ENCODE measurements at places on chromosomes 2 and 18. TPM values are rescaled to one million over a fixed set of nuclear protein-coding genes. Genes with fewer than 3 reads are reported as not detected.

DNA sequence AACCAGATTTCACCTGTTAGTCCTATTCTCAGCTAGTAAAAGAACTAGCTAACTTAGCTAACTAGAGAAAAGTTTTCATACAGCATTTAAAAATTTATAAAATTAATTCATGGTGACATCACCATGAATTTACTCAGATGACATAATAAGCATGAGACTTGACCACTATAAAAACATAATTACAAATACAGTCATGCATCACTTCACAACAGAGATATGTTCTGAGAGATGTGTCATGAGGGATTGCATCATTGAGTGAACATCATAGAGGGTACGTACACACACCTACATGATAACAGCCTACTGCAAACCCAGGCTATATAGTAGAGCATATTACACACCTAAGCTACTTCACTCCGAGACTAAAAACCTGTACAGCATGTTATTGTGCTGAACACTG, 481.3 kb upstream of the CHAC2 start:
- H3K27ac ChIP-seq: no peak overlapping the region
- H3K4me3 ChIP-seq: no peak overlapping the region
- no peaks in the 10 kb centered on the region for H3K4me1 ChIP-seq
- peak; percentile 45 for DNase-seq
- no peaks in the 10 kb centered on the region for H3K27me3 ChIP-seq

The CGREF1 gene
- 0.28 TPM for total RNA-seq

GRCh38 chr2:189657867-189658266, 3.4 kb upstream of the ASNSD1 start:
- no peaks in the 10 kb centered on the region for H3K36me3 ChIP-seq
- no peaks in the 10 kb centered on the region for H3K27me3 ChIP-seq
- H3K27ac ChIP-seq: no peak overlapping the region
- no peak overlapping the region for H3K4me3 ChIP-seq
- DNase-seq: peak; percentile 74

DNA sequence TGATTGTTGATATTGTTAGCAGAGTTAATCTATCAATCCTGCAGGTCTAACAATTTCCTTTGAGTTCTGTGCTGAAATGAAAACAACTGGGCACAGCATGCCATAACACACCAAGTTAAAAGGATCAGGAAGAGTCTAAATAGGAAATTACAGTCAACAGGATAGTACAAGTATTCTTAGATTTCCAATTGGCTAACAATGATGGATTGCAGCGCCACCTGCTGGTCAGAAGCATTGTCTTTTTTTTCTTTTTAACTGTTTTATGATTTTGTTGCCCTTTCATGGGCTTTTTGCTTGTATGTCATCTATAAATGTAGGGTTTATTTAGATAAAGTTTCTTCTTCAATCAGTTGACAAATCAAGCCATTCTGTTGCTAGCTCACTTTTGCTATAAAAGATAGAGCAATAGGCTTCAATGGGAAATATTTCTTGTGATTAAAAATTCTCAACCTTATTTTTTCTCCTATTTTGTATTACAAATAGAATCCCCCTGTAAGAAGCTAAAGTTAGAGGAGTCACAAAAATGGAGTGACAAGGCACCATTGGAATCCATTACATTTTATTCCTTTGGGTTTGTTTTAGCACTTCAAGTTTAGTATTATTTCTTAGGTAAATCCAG, 40.8 kb upstream of the RPRM start:
- H3K4me1 ChIP-seq: no peaks in the 10 kb centered on the region
- H3K27ac ChIP-seq: no peak overlapping the region
- DNase-seq: peak; percentile 39
- H3K4me3 ChIP-seq: no peak overlapping the region
- H3K27me3 ChIP-seq: no peaks in the 10 kb centered on the region

DNA sequence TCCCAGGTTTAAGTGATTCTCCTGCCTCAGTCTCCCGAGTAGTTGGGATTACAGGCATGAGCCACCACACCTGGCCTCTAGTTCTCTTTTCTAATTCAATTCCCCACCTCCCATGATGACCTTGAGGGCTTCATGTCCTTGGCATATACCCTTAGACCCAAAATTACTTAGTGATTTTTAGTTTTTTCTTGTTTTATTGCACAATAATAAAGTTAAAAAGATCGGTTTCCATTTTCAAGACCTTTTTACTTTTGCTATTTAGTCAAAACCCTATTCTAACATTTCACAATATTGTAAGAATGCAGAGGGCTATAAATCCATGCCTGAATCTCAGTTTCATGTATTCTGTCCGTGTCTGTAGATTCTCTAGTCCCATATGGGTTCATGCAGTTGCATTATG, 354.6 kb upstream of the FANCL start:
- no peaks in the 10 kb centered on the region for H3K4me1 ChIP-seq
- no peak overlapping the region for H3K27ac ChIP-seq
- no peak for DNase-seq
- H3K36me3 ChIP-seq: no peaks in the 10 kb centered on the region

- no peak for DNase-seq
- no peaks in the 10 kb centered on the region for H3K36me3 ChIP-seq
- no peak overlapping the region for H3K4me3 ChIP-seq
- H3K27ac ChIP-seq: no peak overlapping the region
Measured at GRCh38 chr2:45974762-45975408, 322.3 kb upstream of the EPAS1 start.

The TFCP2L1 gene
- total RNA-seq: not detected

The KANSL3 gene
- total RNA-seq: 26.3 TPM

- no peaks in the 10 kb centered on the region for H3K4me1 ChIP-seq
- no peak for DNase-seq
- H3K36me3 ChIP-seq: no peaks in the 10 kb centered on the region
- no peak overlapping the region for H3K4me3 ChIP-seq
- H3K27me3 ChIP-seq: no peaks in the 10 kb centered on the region
Measured at GRCh38 chr18:44393406-44393805, 287.3 kb upstream of the SETBP1 start.

DNA sequence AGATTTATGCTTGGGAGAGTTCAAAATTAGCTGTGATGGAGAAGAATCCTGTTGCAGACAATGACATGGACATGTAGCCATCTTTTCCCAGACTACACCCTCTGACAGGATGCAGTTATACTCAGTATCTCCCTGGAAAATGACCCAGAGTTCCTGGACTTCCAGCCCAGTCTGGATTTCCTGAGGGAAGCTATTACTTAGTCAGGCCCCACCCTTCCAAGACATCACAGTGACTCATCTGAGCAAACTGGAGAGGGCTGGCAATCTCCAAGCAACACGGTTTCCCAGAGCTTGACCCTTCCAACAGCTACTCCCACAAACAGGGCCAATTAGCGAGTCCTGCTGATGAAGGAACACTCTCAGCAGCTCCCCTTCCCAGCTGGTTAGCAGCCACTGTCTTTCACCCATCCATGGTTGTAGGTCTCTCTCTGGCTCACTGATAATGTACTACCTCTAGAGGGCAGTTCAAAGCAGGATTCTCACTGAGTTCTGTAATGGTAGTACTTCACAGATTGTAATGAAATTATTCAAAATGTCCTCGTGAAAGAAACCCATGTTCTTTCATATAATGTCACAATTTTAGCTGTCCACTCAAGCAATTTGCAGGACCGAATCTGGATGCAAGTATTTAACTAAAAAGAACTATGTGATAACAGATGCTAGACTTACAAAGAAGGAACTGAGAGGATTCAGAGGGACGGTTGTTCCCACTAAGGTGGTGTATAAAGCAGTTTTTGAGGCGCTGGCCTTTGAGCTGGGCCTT, 110.2 kb downstream of the MDH1 start:
- peak; percentile 79 for DNase-seq
- no peak overlapping the region for H3K27ac ChIP-seq
- no peak overlapping the region for H3K4me3 ChIP-seq
- H3K4me1 ChIP-seq: peaks cover 5% of the 10 kb centered on the region
- H3K27me3 ChIP-seq: no peaks in the 10 kb centered on the region
- no peaks in the 10 kb centered on the region for H3K36me3 ChIP-seq

The LYPD6 gene
- total RNA-seq: 0.90 TPM

- no peaks in the 10 kb centered on the region for H3K36me3 ChIP-seq
- no peak overlapping the region for H3K27ac ChIP-seq
- H3K4me1 ChIP-seq: no peaks in the 10 kb centered on the region
- no peaks in the 10 kb centered on the region for H3K27me3 ChIP-seq
- H3K4me3 ChIP-seq: no peak overlapping the region
- DNase-seq: no peak
Measured at GRCh38 chr2:217482056-217482710, 520.6 kb downstream of the TNS1 start.

DNA sequence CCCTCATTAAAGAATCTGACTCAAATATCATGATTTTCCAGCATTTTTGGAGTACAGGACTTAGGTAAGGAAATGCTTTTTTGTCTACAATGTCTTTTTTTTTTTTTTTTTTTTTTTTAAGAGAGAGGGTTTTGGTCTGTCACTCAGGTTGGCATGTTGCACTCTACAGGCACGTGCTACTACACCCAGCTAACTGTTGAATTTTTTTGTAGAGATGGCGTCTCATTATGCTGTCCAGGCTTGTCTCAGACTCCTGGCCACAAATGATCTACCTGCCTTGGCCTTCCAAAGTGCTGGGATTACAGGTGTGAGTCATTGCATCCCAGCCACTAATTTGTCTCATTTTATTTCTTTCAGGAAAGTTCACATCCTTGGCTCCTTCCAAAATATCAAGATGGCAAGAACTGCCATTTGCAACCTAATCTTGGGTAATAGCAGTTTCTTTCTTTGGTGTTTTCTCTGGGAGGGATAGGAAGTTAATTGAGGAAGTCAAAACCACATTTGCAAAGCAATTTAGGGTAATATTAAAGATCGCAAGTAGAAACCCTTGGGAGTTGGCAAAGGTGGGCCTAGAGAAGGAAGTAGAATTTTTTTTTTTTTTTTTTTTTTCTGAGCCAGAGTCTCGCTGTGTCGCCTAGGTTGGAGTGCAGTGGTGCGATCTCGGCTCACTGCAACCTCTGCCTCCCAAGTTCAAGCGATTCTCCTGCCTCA, 15.5 kb downstream of the PNO1 start:
- no peaks in the 10 kb centered on the region for H3K27me3 ChIP-seq
- H3K27ac ChIP-seq: no peak overlapping the region
- H3K36me3 ChIP-seq: peaks cover 12% of the 10 kb centered on the region
- no peak overlapping the region for H3K4me3 ChIP-seq
- no peaks in the 10 kb centered on the region for H3K4me1 ChIP-seq

- H3K27ac ChIP-seq: no peak overlapping the region
- H3K4me1 ChIP-seq: no peaks in the 10 kb centered on the region
- no peak overlapping the region for H3K4me3 ChIP-seq
- H3K36me3 ChIP-seq: no peaks in the 10 kb centered on the region
- no peaks in the 10 kb centered on the region for H3K27me3 ChIP-seq
Measured at GRCh38 chr2:104501342-104501741, 352.6 kb upstream of the POU3F3 start.

The ANKRD30BL gene
- total RNA-seq: not detected

The IL36G gene
- total RNA-seq: not detected

DNA sequence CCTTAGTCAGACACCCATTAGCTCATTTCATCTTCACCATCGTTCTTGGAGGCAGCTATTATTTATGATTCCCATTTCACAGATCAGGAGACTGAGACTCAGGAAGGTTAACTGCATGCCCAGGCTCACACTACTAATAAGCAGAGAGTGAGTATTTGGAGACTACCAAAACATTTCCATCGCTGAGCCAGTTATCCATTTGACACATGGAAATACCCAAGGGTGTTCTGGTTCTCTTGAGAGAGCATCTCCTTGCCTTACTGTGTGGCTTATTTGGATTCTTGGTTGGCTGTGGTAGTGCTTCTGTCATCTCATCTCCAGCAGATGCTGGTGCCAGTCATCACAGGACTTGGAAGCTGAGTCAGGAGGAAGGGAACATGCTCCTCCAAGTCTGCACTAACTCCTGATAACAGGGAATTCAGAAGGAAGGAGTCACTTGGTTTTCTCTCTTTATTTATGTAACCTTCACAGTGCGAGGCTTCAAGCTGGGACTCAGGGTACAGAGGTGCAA, 55.2 kb downstream of the RASGRP3 start:
- no peaks in the 10 kb centered on the region for H3K27me3 ChIP-seq
- H3K36me3 ChIP-seq: no peaks in the 10 kb centered on the region
- peak; percentile 69 for DNase-seq
- peaks cover 11% of the 10 kb centered on the region for H3K4me1 ChIP-seq
- no peak overlapping the region for H3K27ac ChIP-seq

DNA sequence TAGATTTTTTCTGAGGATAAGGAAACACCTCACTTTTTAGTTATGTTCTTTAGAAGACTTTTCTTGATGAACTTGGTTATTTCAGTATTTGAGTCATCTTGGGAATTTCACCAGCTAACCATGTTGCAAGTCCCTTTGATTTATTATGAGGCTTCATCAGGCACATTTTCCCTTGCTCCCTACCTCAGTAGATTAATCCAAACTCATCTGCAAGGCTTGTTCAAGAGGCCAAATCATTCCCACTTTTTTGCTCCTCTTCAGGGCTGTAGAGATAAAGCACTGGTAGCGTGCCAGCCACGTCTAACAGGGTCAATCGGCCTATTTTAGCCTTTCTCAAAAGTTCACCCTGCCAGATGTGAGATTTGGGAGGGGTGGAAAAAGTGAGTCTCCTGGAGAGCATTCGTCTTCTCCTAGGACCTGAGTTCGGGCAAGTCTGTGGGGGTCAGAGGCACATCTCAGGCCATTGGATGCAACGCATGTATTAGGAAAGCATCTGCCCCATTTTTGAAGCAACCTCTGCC, 120.3 kb downstream of the RDH14 start:
- no peaks in the 10 kb centered on the region for H3K27me3 ChIP-seq
- no peak overlapping the region for H3K4me3 ChIP-seq
- no peaks in the 10 kb centered on the region for H3K36me3 ChIP-seq
- DNase-seq: peak; percentile 87
- H3K4me1 ChIP-seq: peaks cover 9% of the 10 kb centered on the region
- peak overlapping the region; percentile 68 for H3K27ac ChIP-seq

The ARHGEF4 gene
- total RNA-seq: 3.3 TPM

The MDH1B gene
- total RNA-seq: 0.54 TPM

DNA sequence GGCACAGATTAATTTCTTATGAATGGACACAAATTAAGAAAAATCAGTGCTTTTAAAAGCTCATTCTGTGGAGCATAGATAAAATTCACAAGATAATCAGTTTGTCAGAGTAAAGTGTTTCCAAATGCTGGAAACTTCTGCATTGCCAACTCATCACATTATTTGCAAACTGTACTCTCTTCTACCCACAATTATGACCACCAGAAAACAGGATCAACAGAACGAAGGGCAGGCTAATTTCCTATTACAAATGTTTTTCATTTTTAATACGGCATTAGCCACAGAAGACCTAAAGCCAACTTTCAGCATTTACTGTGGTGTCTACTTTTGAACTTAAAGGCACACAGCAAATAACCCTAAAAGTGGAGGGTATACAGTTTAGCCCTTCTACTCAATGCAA, 6.0 kb downstream of the IRS1 start:
- DNase-seq: peak; percentile 18
- peaks cover 8% of the 10 kb centered on the region for H3K4me1 ChIP-seq
- H3K36me3 ChIP-seq: peaks cover 64% of the 10 kb centered on the region
- peak overlapping the region; percentile 97 for H3K27ac ChIP-seq

The CERKL gene
- not detected for total RNA-seq

GRCh38 chr2:170930131-170930990, 1.3 kb downstream of the GORASP2 start:
- peak overlapping the region; percentile 51 for H3K27ac ChIP-seq
- peak overlapping the region; percentile 96 for H3K4me3 ChIP-seq
- H3K36me3 ChIP-seq: peaks cover 6% of the 10 kb centered on the region
- peaks cover 2% of the 10 kb centered on the region for H3K4me1 ChIP-seq
- H3K27me3 ChIP-seq: no peaks in the 10 kb centered on the region
- DNase-seq: peak; percentile 12

- peaks cover 9% of the 10 kb centered on the region for H3K4me1 ChIP-seq
- H3K4me3 ChIP-seq: no peak overlapping the region
Measured at GRCh38 chr2:43518181-43518580, 77.7 kb downstream of the THADA start.

The SRD5A2 gene
- not detected for total RNA-seq

The IL1R1 gene
- 8.1 TPM for total RNA-seq

The ANKRD29 gene
- 0.18 TPM for total RNA-seq

All from IMR-90 (cell line).